Nephron progenitor cell (in vitro differentiated cells): ENCODE measurements at places on chromosomes 7 and 10.

- peak; percentile 17 for DNase-seq
Measured at GRCh38 chr7:151508991-151509390, 10.7 kb downstream of the RHEB start.

- no peak for DNase-seq
Measured at GRCh38 chr10:44881649-44882048, 29.5 kb upstream of the TMEM72 start.

- no peak for DNase-seq
Measured at GRCh38 chr7:121831351-121831750, 41.6 kb upstream of the PTPRZ1 start.

- DNase-seq, result peak; percentile 41
Measured at GRCh38 chr7:29883462-29884398, 77.4 kb downstream of the WIPF3 start.

DNA sequence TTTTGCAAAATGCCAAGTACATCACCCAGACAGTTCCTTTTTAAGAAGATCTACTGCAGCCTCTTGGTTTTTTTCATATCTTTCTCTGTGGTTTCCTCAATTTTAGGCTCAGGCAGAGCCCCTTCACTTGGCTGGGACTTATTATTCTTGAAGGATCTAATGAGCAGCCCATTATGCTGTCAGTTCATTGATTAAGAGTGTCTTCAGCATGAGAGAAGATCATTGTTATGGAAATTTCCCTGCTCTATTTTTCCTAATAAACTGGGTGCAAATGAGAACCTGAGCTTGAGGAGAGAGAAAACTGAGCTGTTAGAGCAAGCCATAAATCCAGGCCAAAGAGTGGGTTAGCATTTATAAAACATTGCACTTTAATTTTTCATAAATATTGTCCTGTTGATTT is 146.5 kb downstream of the SEC23IP start:
- no peak for DNase-seq

DNA sequence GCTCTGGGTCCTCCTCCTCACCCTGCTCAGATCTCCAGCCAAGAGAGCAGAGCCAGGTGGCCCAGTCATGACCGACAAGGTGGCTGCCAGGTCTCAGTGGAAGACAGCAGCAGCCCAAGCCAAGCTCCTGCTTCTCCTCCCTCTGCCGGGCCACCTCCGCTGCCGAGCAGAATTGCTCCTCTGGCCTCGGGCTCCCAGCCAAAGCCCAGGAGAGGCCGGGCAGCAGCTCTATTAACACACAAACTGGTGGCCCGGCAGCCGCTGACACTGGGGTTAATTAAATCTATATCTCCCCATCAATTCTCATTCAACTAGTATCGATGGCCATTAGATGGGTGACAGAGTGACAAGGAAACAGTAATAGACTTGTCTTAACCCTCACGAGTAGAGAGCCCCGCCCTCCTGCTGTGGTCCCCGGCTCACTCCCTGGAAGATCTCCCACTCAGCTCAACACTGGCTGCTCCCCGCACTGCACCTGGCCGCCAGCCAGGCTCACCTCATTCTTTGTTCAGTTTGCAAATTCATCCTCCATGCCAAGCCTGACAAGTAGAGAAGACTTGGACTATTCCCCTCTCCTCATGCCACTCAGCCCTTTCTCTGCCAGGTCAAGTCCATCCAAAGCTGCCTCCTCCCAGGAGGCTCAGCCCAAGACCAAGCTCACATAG is 74.1 kb upstream of the UNC5B start:
- no peak for DNase-seq

DNA sequence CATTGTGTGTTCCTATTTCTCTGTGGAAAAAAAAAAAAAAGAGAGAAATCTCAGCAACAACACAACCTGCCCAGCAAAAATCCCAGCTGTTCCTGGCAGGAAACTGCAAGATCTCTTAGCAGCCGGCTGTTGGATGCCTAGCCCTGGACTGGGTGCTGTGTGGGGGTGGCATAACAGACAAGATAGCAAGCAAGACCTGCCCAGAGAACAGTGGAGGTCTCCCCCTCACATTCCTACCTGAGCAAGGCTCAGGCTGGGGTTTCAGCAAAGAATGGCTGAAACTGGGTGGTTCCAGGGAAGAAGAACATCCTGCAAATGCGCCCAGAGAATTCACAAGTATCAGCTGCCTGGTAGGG is 248.8 kb upstream of the ZMIZ1 start:
- no peak for DNase-seq

DNA sequence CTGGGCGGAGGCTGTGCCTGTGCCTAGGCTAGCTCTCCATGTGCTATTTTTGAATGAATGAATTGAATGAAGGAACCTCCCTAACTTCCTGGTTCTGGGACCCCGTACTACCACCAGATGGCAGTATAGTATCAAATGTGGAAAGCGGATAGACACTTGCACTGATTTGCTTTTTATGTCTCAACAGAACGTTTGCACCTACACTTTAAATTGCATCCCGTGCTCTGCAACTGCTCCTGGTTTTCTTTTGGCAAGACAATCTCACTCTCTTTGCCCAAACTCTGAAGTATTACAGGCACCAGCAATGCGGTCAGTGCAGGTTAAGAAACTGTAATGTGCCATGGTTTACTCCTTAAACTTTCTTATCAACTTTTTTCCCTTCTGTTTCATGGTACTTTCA is 6.5 kb downstream of the FZD8 start:
- DNase-seq, result peak; percentile 60

DNA sequence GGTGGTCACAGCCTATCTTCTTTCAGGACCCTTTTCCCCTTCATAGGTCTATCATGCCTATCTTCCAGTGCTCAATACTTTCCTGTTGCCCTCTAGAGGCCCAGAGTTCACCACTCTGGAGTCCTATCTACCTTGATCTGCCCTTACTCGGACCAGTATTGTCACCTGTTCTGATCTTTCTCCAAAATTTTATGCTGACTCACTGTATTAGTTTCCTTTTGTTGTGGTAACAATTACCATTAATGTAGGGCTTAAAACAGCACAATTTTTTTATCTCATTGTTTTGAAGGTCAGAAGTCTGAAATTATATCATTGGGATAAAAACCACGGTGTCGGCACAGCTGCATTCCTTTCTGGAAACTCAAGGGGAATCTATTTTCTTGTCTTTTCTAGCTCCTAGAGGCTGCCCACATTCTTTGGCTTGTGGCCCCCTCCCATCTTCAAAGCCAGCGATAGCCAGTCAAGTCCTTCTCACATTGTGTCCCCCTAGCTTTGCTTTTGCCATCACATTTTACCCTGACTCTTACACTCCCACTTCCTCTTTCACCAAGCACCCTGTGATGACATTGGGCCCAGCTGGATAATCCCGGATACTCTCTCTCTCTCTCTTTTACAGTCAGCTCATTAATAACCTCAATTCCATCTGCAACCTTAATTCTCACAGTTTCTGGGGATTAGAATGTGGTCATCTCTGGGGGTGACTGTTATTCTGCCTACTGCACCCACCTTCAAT is 54.6 kb downstream of the TFAM start:
- DNase-seq, result no peak

DNA sequence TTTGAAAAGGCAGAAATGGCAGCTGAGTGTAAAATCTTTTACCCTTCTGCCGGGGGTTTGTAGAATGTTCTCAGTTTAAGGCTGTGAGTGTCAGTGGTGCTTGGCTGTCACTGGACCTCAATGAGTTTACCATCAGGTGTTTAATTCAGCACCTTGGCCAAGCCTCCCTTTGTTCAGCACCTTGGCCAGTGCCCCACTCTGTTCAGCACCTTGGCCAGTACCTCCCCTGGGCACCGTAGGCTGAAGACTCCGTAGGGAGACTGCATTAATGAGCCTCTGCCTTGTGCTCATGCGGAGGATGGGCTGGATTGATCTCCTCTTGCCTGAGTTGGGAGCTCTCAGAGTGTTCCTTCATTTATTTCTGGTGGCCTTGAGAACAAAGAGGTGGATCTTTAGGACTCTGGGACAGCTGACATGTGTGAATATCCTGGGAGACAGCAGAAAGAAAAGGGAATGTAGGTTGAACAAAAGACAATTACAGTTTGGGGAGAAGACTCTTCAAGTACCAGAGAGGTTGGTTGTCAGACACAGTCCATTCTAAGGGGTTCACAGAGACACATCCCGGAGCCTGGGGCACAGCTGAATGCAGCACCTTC is 1.6 kb downstream of the FAM24A start:
- DNase-seq, result peak; percentile 92

- DNase-seq, result no peak
Measured at GRCh38 chr7:132092106-132092505, 484.2 kb downstream of the PLXNA4 start.

DNA sequence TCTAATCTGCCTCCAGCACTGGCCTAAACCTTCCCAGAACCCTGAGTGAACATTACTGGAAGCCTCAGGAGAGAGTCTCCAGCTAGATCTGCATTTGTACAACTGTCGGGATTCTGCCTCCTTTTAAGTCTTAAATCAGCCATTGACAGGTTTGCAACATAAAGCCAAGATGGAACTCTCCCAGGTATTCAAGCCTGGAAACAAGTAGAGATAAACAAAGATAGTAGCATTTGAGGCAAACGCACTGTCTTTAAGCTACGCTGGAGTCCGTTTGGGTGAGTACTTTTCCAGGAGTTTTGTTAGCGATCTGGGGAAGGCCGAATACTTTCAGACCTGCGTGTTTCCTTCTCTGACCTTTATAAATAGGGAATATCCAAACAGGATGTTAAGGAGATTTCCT is 317.2 kb upstream of the FZD8 start:
- DNase-seq, result no peak

GRCh38 chr10:131888186-131888604 is 12.6 kb upstream of the PPP2R2D start:
- no peak for DNase-seq

GRCh38 chr7:124251636-124252035 is 218.8 kb upstream of the TMEM229A start:
- no peak for DNase-seq

DNA sequence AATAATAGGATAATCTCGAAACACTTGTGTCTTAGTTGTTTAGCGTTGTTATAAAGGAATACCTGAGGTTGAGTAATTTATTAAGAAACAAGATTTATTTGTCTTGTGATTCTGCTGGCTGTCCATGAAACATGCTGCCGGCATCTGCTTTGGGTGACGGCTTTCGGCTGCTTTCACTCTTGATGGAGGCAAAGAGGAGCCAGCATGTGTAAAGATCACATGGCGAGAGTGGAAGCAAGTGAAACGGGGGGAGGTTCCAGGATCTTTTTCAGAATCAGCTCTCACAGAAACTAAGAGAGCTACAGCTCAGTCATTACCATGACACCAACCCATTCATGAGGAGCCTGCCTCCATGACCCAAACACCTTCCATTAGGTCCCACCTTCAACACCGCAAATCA is 402.8 kb downstream of the CDC14C start:
- no peak for DNase-seq

GRCh38 chr10:62471711-62472110 is 97.5 kb downstream of the ZNF365 start:
- DNase-seq, result no peak

DNA sequence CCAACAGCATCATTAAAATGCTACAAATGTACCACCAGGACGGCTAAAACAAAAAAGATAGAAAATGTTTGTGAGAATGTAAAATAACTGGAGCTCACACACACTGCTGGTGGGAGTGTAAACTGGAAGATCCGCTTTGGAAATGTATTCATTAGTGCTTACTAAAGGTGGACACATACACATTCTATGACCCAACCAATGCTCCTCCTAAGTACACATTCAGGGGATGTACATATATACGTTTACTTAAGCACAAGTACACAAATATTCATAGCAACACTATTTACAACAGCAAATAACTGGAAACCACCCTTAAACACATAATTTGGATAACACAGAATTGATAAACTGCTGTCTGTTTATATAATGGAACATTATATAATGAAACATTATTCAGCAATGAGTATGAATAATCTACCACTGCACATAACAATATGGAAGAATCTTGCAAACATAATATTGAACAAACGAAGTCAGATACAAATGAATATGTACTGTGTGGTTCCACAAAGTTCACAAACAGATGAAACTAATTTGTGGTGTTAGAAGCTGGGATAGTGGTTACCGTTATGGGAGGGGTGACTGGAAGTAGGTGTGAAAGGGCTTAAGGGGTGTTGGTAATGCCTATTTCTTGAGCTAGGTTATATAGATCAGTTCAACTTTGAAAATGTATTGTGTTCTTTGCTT is 52.1 kb downstream of the STRA8 start:
- no peak for DNase-seq

GRCh38 chr7:84611391-84611790 is 416.8 kb upstream of the SEMA3A start:
- no peak for DNase-seq

DNA sequence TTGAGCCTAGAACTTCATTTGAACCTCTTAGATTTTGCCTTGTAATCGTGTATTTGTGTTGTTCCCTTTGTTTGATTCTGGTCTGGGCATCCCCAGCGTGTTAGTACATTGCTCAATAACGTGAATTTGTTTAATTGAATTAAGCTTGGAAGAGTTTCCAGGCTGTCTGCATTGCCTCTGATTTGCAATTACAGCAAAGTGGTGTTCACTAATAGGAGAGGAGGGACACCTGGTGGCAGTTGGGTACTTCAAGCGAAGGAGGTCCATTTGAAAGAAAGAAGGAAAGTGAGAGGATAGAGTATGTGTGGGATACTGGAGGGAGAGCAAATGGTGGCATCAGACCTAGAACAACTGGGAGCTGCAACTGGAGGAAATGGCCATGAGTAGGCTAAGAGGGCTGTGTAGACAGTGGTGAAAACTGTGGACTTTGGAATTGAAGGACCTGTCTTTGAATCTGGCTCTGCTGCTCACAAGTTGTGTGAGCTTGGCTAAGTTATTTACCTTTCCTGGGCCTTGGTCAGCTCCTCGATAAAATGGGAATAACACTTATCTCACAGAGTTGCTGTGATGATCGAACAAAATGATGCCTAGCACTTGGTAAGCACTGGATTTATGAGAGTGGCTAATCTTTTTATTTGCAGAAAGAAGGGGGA is 15.1 kb downstream of the LSMEM1 start:
- DNase-seq, result peak; percentile 22

- DNase-seq, result no peak
Measured at GRCh38 chr7:142847353-142847752, 7.5 kb upstream of the EPHB6 start.

DNA sequence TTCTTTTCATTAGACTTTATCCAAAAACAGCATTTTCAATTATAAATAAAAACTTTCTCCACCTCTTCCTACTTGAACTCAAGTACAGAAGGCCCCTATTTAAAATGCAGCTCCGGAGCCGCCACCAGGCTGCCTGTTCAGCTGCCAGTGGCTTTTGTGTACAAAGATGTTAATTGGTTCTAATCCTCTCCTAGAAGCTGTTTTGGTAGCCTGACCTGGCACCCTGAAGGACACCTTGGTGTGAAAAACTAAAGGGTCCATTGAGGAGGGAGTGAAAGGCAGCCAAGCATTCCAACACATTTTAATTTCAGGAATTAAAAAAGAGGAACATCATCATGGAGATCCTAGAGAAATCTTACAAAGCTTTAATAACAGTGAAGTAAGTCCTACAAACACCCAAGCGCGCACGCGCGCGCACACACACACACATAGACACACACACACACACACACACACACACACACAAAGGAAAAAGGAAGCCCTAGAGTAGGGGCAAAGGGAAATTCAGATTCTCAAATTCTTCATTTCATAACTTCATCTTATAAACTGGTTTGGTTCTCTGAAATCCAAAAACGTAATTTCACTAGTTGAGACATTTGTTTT is 41.4 kb downstream of the VAX1 start:
- DNase-seq, result no peak

- peak; percentile 81 for DNase-seq
Measured at GRCh38 chr10:13440185-13441061, 88.4 kb downstream of the BEND7 start.

GRCh38 chr7:93142127-93142526 is 6.1 kb downstream of the SAMD9L start:
- DNase-seq, result no peak

GRCh38 chr7:76351372-76351771 is 7.4 kb downstream of the YWHAG start:
- no peak for DNase-seq

GRCh38 chr10:60731134-60731885 is 47.0 kb upstream of the CDK1 start:
- no peak for DNase-seq
